Kidney tubule cell (primary cell): ENCODE measurements at places on chromosomes 5 and 9.

GRCh38 chr5:74257060-74257527 is 383.4 kb downstream of the ENC1 start:
- no peak for DNase-seq

- DNase-seq: no peak
Observed at GRCh38 chr9:1775230-1775629, 239.9 kb upstream of the SMARCA2 start.

GRCh38 chr9:131735238-131736128 is 4.4 kb downstream of the RAPGEF1 start:
- peak; percentile 65 for DNase-seq

- DNase-seq: no peak
Observed at GRCh38 chr5:119177226-119177625, 106.3 kb downstream of the DMXL1 start.

DNA sequence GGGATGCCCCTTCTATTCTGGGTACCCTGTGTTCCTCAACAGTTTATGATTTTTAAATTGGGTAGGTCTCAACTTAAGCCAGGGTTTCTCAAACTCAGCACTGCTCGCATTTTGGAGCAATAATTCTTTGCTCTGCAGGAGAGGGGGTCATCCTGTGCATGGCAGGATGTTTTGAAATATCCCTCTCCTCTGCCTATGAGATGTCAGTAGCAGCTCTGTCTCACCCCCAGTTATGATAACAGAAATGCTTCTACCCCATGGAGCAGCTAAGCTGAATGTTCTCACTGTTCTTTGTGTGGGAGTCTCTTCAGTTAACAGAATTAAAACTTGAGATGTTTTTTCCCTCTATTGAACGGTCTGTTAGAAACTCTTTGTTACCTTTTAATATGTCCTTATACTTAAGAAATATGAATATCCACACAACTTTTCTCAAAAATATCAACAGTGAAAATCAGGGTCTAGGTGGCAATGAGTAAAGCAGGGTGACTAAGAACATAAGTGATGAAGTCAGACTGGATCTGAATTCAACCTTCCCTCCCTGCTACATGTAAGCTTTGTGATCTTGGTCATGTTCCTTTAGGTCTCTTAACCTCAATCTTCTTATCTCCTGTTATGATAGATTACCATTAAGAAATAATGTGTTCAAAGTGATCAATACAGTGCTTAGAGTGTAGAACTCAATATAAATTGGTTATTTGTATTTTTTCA is 89.0 kb downstream of the CAMK4 start:
- DNase-seq: no peak
